ENCODE measurements at places on chromosomes 11 and 22.

DNA sequence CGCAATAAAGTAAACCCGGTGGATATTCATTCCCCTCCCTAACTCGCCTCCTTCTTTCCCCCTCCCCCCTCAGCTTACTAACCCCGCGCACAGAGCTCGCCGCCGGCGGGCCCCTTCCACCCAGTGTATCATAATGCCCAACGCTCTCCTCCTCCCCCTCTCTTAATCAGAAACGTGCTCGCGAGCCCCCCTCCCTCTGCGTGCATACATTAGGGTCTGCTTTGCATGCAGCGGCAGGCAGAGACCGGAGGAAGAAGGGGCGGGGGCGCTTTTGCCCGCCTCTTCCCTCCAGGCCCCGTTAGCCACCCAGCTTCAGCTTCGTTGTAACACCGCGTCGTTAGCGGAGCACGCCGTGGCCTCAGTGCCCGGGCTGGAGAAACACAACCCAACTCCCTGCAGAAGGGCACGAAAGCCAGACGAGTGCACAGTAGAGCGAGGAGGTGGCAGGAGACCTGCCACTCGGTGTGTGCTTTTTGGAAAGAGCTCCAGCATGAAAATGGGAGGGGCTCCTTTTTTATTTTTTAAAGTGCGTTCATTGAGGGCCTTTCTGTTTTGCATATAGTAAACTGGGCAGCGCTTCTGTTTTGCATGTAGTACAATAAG, 901 bp upstream of the KMT2A start:
- peak; percentile 58 for DNase-seq

GRCh38 chr11:8315954-8316353, 52.3 kb upstream of the LMO1 start:
- DNase-seq, result no peak

GRCh38 chr11:27060816-27061460, 20.3 kb downstream of the BBOX1 start:
- DNase-seq, result no peak

DNA sequence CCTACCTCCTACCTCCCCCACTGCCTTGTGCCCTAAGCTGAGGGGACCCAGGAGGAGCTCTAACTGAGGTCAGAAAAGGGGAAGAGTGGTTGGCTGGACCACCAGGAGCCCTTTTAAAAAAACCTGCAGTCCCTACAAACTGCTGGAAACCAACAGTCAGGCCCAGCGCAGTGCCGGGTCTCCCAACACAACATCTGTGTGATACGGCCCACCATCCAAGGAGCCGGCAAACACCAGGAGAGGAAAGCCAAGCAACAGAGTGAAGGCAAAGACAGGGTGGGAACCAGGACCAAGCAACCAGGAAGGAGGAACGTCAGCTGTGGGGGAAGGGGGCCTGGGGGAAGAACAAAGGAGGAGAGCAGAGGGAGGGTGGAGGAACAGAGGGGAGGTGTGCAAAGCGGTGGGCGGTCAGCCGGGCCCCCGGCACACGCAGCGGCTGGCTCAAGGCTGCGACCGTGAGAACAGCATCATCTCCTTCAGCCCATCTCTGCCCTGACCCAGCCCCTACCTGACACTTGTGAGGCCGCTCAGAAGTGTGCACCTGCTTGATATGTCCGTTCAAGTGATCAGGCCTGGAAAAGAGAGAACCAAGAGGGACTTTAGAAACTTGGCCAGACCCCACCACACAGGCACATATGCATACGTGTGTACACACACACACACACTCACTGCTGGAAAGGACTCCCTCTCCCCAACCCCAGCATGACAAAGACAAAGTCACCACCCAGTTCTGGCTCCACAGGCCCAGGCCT, 3.6 kb downstream of the PATZ1 start:
- peak; percentile 30 for DNase-seq

All from fibroblast of skin of right biceps (primary cell).